ENCODE measurements at places on chromosomes 5 and 9. TPM values are rescaled to one million over a fixed set of nuclear protein-coding genes. Genes with fewer than 3 reads are reported as not detected.

DNA sequence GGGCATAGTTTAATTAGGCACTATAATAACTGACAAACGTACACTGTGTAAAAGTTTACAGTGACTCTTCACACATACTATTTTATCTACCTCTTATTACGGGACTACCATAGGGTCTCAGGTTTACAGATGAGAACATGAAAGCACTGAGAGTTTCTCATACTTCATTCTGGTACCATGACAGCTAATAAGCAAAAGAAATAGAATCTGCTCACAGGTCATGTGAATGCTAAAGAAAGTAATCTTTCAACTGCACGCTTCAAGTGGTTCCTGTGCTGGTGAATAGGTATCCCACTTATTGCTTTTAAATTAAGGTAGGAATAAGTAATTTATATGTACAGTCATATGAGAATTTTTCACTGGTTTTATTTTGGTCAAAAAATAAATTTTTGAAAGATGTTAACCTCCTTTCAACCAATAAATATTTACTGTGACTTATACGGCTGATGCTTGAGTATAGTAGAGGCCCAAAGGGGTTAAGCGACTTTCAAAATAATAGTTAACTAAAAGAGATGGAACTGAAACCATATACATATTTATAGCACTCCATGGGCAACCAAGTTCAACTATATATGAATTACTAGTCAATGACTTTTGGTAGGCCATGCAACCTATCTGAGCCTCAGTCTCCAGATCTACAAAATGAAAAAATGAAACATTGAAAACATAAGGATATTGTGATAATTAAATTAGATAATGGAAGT, 8.1 kb downstream of the CDKN2A start:
- no peak for DNase-seq

- no peak for DNase-seq
These were observed 13.5 kb downstream of the RABGAP1 start for GRCh38 chr9:122954253-122954691.

Gene FTMT
- not detected for polyA plus RNA-seq

GRCh38 chr5:74945561-74946165, 79.5 kb upstream of the FAM169A start:
- DNase-seq = no peak

Gene APBA1
- polyA plus RNA-seq = not detected

GRCh38 chr5:69219939-69220338, 14.7 kb upstream of the CDK7 start:
- DNase-seq = no peak

DNA sequence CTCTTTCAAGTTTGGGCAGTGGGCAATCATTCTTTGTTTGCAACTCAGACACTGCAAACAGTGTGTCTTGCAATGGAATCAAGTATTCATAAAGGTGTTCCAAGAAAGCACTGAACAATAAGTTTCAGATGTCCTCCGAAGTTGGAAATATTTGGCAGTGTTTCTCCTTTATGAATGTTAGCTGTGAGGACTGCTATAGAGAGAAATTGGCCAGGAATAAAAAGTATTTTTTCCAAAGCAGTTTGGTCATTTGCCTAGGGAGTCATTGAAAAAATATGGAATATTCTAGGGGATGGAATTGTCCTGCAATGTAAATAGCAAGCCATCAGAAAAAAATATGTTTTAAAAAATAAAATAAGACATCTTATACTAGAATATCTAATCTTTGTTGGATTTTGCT, 688.6 kb upstream of the SEMA6A start:
- no peak for DNase-seq

DNA sequence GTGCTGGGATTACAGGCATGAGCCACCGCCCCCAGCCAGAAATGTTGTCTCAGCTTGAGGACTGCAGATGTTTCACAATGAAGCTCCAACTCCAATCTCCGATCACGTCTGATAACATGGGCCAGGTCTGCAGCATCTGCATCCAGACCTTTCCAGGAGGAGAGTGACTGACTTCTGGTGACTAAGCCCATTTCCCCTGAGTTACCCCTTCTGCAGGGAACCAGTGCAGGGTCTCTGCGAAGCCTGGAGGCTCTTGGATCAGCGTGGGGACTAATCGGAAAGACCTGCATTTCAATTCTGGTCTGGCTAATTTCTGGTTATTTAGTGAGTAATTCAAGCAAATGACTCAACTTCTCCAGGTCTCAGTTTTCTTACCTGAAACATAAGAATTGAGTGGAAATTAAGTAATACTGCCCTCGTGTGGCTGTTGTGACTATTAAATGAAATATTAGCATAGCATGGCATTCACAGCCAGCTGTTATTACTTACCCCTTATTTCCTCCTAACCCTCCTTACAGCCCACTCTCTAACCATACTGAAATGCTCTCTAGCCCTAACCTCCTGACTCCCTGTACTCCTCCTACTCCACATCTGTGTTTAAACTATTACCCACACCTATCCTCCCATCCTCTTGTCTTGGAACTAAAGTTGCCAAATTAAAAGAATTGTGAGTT, 2.2 kb upstream of the GNPDA1 start:
- DNase-seq = peak; percentile 69

DNA sequence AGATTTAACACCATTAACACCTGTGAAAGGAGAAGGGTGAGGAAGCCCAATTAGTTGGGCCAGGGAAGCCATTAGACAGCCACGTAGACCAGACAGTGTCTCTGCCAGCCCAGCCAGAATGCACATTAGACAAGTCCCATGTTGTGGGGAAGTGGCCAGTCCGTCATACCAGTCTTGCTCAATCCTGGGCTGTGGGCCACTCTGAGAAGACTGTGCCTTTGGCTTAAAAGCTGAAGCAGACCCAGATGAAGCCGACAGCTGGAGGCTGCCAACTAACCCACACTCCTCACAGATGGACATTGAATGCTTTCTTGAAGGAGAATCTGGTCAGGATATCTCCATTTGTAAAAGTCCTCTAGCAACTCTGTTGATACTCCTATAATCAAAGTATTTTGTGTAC, 128.5 kb downstream of the CHSY3 start:
- DNase-seq = no peak

GRCh38 chr5:179149278-179149677, 89.1 kb downstream of the ZNF354C start:
- DNase-seq = no peak

All from CD4-positive, alpha-beta memory T cell (primary cell).